CD4-positive, alpha-beta T cell treated with Interleukin-15 for 4 hours (primary cell): ENCODE measurements at places on chromosomes 1 and 21.

- DNase-seq = no peak
These were observed 87.6 kb downstream of the CATSPERE start for GRCh38 chr1:244548558-244549115.

GRCh38 chr1:194870860-194871259, 1684.4 kb upstream of the B3GALT2 start:
- DNase-seq = no peak

GRCh38 chr1:207049974-207050391, 1.0 kb downstream of the YOD1 start:
- DNase-seq = peak; percentile 67

DNA sequence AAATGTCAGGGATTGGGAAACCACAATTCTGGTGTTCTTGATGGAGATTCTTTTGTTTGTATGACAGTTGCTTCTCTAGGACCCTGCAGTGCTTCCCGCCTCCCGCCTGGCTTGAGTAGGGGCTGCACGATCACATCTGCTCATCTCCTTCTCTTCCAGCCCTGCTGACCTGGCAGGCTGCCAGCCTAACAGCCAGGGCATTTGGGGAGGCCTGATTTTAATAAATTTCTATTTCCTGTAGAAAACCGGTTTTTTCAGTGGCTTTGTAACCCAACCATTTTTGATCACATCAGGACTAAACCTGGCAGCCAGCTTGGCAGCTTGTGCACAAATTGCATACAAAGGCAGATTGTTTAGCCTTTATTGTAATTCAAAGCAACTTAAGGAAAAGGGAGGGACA, 78.9 kb downstream of the UBE2U start:
- no peak for DNase-seq

GRCh38 chr1:33347650-33347992, 26.7 kb upstream of the A3GALT2 start:
- DNase-seq = no peak

DNA sequence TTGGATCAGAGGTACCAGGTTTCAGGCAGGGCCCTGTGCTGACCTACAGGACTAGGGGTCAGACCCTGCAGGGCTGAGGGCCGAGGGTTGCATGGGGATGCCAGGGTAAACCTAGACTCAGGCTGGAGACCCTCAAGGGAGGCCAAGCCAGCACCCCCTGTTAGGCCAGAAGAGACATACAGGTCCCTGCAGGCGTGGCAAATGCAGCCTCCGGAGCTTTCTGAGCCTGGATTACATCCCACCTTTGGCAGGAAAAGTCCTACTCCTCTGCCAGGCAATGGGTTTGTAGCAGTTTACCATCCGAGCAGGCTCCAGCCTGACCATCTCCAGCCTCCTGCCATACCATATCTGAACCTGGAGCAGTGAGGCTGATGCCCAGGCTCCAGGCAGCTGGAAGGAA, 425.3 kb downstream of the NPHP4 start:
- no peak for DNase-seq

GRCh38 chr1:29166291-29166878, 15.3 kb downstream of the SRSF4 start:
- DNase-seq = no peak

DNA sequence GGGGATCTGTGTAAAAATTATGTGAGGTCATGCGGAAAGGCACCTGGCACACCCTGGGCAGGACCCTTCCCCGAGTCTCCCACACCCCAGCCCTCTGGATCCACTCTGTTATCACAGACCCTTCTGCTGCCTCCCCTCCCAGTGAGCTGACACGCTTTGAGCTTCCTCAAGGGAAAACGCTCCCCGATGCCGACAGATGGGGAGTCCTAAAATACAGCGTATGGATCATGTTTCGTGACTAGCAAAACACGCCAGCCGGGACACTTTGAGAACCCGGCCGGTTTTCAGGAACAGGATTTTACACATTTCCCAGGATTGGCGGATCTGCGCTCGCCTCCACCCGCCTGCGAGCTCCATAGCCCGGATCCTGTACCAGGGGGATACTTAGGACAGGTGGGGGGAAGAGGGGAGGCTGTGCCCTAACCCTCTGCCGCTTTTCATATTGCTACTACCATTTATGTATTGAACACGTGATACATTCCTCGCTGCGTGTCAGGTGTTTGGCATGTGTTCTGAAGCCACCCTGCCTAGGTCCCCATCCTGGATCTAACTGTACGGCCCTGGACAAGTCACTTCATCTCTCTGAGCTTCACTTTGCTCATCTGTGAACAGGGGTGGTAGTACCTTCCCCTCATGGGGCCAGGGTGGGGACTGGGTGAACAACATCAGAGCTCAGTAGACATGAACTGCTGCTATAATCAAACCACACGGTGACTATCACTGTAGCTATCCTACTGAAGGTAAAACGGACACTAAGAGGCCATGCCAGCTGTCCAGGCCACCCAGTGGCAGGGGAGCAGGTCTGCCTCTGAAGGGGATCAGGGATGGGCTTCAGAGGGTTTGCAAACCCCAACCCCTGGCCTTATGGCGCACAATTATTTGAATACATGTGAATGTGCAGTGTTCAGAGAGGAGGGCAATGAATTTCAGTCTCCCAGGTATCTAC, 63.2 kb downstream of the SSBP3 start:
- DNase-seq = no peak

DNA sequence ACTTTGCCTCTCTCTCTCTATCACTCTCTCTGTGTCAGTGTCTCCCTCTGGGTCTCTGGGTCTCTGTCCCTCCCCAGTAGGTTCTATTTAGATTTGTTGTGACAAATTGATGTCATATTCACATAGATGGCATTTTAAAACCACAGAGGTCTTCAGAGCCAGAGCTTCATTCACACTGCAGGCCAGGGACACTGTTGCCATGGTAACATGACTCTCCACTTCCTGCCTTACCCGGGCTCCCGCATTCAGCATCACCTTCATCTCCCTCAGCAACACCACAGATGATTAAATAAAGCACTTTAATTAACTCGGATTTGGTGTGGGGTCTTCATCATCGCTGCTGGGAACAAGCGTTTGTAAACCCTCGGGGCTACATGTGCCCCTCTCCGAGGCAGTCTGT, 132.6 kb downstream of the ETS2 start:
- DNase-seq = peak; percentile 18

GRCh38 chr1:87113313-87113712, 198.9 kb downstream of the HS2ST1 start:
- no peak for DNase-seq

GRCh38 chr1:215143497-215143896, 61.0 kb downstream of the KCNK2 start:
- no peak for DNase-seq

DNA sequence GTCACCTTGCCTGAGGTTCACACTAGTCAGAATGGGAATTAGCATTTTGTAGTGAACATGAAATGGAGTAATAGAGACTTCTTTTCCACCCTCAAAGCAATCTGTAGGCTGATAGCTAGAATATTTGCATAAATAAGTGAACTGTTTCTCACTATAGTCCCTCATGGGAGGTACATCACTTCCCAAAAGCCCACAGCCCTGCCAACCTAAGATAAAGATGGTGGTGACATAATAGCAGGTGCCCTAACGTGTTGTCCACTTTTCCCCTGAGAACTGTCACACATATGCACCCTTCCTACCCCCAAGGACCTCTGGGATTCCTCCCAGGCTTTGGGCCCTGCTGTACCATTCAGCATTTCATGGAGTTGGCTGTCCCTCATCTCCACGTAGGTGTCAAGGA, 4.4 kb downstream of the TMEM35B start:
- no peak for DNase-seq

- no peak for DNase-seq
These were observed 12.5 kb downstream of the PODN start for GRCh38 chr1:53074313-53075154.

- DNase-seq = no peak
These were observed 670.2 kb upstream of the CXADR start for GRCh38 chr21:16842696-16843035.

- no peak for DNase-seq
These were observed 112.9 kb downstream of the LRRC40 start for GRCh38 chr1:70092526-70092925.

DNA sequence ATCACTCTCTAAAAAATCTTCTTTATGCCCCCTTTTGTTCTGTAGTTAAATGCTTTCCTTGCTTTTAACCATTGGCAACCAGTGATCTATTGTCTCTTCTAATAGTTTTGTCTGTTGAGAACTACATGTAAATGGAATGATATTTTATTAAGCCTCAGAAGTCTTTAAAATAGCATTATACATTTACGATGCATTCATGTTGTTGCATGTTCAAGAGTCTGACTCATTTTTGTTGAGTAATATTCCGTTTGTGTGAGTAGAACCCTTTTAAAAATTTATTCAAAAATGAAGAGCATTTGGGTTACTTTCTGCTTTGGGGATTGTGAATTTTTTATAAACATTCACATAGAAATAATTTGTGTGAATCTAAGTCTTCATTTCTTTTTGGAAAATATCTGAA, 1352.9 kb downstream of the NCAM2 start:
- DNase-seq = no peak

DNA sequence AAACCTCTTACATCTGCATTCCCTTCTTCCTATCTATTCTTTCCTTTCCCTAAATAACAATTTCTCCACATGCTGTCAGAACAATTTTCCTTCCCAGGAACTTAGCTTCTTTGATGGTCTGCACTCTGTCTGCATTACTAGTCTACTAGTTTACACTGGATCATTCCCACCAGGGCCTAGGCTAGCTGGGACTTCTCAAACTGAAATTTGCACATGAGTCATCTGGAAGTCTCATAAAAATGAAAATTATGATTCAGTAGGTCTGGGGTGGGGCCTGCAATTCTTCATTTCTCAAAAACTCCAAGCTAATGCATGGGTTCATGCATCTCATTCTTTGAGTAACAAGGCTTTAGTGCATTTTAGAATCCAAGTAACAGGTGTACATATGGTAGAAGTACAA, 74.2 kb downstream of the GABPA start:
- no peak for DNase-seq

GRCh38 chr1:86084998-86085397, 71.6 kb downstream of the COL24A1 start:
- no peak for DNase-seq

DNA sequence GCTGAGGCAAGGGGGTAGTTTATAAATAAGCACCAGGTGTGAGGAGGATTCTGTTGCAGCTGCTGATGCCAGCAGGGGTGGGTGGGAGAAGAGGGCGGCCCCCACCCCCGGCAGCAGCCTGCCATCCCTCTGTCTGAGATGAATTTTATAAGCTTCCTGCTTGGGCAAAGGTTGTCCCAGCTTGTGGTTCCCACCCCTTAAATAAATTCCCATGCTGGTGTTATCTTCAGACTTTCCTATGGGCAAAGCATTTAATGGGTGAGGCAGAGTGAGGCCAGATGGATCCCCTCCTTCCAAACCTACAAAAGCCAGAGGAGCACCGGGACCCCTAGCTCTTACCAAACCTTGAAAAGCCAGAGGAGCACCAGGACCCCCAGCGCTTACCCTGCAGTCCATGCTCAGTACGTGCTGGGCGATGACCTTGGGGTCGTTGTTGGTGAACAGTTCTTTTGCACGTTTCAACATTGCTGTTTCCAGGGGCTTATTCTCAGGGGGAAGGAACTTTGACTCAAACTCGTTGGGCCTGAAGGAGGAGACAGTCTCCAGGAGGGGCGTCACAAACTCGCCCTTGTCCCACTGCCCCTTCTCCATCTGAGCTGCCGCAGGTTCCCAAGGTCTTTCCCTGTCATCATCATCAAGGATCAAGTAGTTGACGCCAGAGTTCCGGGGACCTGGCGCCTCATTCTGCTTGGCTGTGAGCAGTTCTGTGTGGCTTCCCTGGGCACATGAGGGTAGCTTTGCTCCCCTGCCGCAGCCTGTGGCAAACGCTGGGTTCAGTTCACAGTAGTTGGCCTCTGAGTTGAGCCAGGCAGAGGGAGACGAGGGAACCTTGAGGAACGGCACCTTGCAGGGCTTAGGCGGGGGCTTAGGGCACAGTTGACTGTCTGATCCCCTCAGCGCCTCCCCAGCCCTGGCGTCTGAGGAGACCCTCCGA, 99.5 kb downstream of the BCAR3 start:
- no peak for DNase-seq

DNA sequence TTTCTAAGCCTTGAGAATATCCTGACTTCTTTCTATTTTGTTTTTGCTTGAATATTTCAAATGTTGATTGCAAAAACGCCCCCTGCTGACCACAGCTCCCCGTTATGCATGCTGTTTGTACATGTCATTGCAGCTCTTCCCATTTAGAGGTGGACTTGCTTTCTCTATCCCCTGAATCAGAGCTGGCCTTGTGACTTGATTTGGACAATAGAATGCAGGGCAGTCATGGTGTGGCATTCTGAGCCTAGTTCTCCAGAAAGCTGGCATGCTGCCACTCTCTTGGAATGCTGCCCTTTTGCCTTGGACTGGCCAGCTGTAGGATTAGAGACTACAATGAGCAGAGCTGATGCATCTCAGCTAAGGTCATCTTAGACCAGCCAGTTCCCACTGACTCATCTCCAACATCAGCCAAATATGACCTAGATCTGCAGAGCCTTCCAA, 1561.5 kb downstream of the MRPL39 start:
- DNase-seq = no peak

DNA sequence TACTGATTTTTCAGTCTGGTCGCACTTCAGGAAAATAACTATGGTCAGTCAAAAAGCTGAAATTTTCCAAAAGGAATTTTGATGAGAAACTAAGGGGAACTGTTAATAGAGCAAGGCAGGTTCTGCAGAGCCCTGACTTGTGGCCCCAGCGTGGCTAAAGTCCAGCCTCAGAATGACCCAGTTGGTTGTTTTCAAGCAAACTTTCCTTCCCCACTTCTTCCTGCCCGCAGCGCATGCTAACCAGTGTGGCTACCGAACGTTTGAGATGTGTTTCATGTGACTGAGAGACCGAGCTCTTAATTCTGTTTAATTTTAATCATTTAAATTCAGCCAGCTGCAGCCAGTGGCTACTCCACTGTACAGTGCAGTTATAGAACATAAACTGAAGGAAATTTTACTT, 6.2 kb upstream of the IL10RB start:
- no peak for DNase-seq

GRCh38 chr1:104797982-104798381, 1048.3 kb downstream of the AMY1C start:
- DNase-seq = no peak

- DNase-seq = no peak
These were observed 54.0 kb upstream of the IPO9 start for GRCh38 chr1:201774983-201775344.

DNA sequence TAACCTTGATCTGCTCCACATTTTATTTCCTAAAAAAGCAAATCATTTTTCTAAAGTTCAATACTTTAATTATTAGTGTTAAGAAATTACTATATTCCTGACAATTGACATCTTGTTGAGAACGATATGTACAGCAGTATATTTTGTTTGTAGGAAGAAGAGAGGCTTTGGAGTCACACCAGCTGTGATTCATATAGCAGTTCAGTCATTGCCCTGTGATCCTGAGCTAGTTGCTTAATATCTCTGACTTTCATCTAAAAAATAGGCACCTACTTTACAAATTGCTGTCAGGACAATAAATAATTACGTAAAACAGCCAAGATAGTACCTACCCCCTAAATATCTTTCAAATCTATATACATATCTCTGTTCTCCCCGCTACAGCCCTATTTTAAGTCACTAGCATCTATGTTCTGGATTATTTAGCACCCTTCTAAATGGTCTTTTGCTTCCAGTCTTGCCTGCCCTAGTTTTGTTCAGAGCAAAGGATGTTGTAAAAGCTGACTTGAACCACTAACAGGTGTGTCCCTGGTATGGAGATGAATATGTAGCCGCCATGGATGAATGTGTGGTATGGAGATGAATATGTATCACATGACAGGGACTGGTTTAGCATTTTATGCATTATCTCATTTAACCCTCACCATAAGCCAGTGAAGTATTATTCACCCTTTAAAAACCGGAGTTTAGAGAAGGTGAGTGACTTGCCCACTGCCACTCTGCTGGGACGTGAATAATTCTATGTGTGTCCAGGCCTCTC, 42.2 kb downstream of the RNF220 start:
- DNase-seq = no peak
